Kidney tubule cell (primary cell): ENCODE measurements at places on chromosomes 2 and 18.

GRCh38 chr2:15943378-15944280, 3.3 kb downstream of the MYCN start:
- DNase-seq = peak; percentile 40

- DNase-seq = no peak
These were observed 33.6 kb downstream of the APCDD1 start for GRCh38 chr18:10488017-10488416.

GRCh38 chr2:109265953-109266352, 136.9 kb downstream of the SH3RF3 start:
- no peak for DNase-seq

- no peak for DNase-seq
These were observed 578.6 kb upstream of the RAB6C start for GRCh38 chr2:129400826-129401225.

DNA sequence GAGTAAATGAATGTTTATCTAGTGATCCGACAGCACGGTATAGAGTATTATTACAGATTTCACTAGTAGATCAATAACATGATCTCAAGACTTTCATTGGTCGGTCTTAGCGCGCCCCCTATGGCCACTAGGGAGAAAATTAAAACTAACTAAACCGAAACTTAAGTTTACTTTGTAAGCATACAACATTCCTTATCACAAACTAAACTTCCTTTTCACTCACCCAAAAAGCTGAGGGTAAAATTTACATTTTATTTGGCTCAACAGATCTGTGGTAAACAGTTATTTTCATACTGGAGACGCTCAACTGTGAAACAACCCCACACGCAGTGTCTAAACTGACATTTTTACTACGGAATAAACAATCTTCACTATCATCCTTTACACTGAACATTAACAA, 215.6 kb upstream of the MAP2 start:
- peak; percentile 59 for DNase-seq

GRCh38 chr2:140186313-140186712, 1406.1 kb upstream of the NXPH2 start:
- DNase-seq = no peak

GRCh38 chr2:14424478-14425390, 207.8 kb upstream of the LRATD1 start:
- peak; percentile 21 for DNase-seq

DNA sequence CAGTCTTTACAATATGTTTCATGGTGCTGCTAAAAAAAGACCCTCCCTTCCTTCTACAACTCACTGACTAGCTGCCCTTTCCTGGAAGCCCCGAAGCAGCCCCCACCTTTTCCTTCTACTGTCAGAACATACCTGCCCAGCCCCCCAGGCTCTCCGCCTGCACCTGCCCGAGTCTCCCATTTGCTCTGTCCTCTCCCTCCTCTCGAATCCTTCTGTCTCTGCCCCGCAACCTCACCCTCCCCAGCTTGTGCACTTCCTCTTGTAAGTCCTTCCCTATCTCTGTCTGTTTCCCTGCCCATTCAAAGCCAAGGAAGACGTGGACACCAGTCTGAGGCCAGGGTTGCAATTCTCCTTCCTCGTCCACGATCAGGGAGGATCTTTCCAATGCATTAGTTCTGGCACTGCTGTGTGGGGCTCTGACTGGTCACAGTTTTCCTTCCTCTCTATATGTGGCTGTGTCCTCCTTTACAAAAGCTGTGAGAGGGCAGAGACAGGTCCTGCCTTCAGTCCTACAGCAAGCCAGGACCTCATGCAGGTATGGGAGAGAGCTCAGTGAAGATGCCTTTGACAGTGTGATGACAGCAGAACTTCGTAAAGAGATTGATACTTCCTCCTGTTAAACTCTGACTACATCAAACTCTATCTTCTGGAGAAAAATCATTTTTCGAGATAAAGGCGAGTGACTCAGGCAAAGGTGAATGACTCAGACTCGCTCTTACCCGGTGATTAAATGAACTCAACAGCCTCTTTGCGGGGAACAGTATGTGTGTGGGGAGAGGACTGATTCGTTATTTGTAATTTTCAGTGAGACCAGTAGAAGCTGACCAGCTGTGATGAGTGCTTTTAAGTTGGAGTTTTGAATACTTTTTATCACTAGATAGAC, 14.2 kb downstream of the TNFRSF11A start:
- DNase-seq = peak; percentile 76

- no peak for DNase-seq
These were observed 158.4 kb downstream of the MSH2 start for GRCh38 chr2:47561371-47561770.

- DNase-seq = peak; percentile 9
These were observed 71.6 kb downstream of the TDRD15 start for GRCh38 chr2:21195326-21195725.

- DNase-seq = no peak
These were observed 22.4 kb upstream of the MSGN1 start for GRCh38 chr2:17793803-17794354.

DNA sequence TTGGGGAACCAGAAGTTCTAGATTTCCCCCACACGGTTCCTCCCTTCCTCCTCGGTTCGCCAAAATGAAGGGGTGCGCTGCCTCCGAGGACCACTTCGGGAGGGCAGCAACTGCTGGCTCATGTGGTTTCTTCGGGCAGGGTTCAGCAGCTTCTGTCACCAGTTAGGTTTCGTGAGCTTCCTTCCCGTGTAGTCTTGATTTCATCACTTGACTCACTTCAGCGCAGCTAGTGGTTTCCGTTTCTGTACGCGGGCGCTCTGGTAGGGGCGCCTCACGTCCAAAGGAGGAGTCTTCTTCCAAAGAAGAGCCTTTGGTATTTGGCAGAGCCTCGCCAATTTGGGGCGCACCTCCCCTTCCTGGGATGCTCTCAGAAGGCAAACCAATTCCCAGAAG, 485 bp upstream of the GALNT3 start:
- peak; percentile 71 for DNase-seq
